ENCODE measurements at places on chromosomes 4 and X.

- no peaks in the 10 kb centered on the region for H3K27me3 ChIP-seq
- H3K4me3 ChIP-seq, result no peak overlapping the region
- DNase-seq, result no peak
- H3K36me3 ChIP-seq, result no peaks in the 10 kb centered on the region
These were observed 64.6 kb upstream of the TAPT1 start for GRCh38 chr4:16290681-16291420.

DNA sequence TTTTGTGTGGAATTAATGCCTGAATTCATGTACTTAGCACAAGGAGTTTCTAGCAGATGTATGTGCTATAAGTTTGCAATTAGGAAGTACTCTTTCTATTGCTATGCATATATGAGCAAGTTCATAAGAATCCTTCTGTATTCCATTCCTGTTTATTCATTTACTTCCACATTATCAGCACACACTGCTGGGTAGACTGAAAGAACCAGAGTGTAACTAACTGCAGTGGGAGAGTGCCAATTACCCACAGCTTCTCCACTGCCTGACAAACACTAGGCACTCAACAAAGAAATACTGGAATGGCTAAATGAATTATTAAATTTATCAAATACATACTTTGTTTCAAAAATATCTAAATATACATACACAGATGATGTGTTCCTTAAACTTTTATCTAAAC, 219.6 kb downstream of the CAMK2D start:
- H3K27me3 ChIP-seq, result no peaks in the 10 kb centered on the region
- no peaks in the 10 kb centered on the region for H3K4me1 ChIP-seq
- H3K4me3 ChIP-seq, result no peak overlapping the region
- no peak for DNase-seq
- H3K27ac ChIP-seq, result no peak overlapping the region
- H3K36me3 ChIP-seq, result no peaks in the 10 kb centered on the region

DNA sequence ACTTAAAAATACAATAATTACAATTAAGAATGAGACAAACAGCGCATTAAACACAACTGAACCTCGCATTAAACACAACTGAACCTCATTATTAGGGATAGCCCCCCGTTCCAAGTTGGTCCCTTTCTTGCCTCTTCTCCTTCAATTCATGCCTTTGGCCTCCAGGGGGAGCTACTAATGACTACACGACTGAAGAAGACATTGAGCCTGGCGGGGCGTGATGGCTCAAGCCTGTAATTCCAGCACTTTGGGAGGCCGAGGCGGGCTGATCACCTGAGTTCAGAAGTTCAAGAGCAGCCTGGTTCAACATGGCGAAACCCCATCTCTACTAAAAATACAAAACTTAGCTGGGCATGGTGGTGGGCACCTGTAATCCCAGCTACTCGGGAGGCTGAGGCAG, 56.4 kb upstream of the NWD2 start:
- no peak overlapping the region for H3K4me3 ChIP-seq
- H3K27ac ChIP-seq, result no peak overlapping the region
- H3K27me3 ChIP-seq, result no peaks in the 10 kb centered on the region
- no peaks in the 10 kb centered on the region for H3K36me3 ChIP-seq

- no peaks in the 10 kb centered on the region for H3K27me3 ChIP-seq
- no peak for DNase-seq
- H3K4me3 ChIP-seq, result no peak overlapping the region
- no peaks in the 10 kb centered on the region for H3K36me3 ChIP-seq
- H3K4me1 ChIP-seq, result no peaks in the 10 kb centered on the region
- no peak overlapping the region for H3K27ac ChIP-seq
These were observed 413.7 kb downstream of the PPP3CA start for GRCh38 chr4:100933628-100934027.

Data from naive thymus-derived CD4-positive, alpha-beta T cell (primary cell).